ENCODE measurements at places on chromosomes 1 and 21.

DNA sequence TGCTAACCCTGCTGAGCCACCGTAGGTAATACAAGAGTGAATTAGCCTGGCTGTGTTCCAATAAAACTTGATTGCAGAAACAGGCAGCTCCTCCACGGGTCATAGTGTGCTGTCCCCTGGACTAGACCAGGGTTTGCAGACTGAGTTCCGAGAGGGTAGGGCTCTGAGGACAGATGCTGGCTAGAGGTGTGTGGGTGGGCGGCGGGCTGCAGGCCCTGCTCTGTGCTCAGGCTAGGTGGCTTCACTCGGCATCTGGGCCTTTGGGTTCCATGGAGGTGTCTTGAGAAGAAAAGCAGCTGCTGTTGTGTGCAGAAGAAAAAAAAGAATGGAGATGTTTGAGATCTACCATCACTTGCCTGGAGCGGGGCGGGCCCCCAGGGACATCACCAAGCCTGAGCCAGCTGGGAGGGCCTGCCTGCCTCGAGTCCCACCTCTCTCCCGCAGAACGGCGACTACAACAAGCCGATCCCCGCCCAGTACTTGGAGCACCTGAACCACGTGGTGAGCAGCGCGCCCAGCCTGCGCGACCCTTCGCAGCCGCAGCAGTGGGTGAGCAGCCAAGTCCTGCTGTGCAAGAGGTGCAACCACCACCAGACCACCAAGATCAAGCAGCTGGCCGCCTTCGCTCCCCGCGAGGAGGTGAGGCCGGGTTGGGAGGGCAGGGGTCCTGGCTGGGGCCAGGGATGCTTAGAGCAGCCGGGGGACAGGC is 7.9 kb downstream of the TMEM201 start:
- DNase-seq = no peak

DNA sequence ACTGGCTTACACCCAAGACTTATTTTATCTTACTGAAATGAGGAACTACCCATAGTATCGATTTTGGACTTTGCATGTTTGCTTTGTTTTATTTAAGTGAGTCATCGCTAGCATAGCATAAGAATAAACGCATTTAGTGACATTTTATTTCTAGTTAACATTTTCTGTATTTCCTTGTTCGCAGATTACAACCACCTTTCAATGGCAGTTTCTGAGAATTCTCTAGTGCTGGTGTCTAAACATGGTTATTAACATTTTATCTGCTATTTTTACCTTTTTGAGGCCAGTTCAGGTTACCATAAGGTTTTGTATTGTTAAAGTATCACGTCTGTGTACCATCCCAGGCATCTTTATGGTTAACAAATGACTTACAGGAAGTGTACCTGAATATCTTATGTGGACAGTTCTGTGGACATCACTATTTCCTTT is 24.5 kb downstream of the EEIG2 start:
- DNase-seq = no peak

DNA sequence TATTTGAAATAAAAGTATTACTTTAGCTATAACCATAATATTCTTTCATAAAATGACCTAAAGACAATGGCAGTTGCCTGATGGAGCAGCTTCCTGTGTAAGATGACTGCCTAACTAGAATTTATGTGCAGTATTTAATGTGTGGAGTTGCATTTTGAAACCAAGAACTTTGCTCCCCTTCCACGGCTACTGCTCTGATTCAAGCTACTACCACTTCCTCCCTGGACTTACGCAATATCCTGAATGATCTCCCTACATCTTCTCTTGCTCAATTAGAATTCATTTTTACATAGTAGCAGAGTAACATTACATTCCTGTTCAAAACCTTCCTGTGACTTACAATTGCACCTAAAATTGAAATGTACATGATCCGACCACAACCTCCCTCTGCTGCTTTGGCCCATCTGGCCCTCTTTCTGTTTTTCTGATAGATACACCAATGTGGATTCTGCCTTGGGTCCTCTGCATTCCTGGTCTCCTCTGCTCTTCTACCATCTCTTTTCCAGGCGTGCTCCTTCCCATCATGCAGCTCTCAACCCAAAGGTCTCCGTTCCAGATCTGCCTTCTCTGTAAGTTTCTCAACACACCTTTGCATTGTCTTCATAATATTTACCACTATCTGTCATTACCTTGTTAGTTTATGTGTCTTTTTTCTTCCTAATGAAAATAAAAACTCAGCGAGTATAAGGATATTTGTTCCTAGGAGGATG is 47.4 kb upstream of the USP25 start:
- DNase-seq = no peak

GRCh38 chr1:184050636-184051035 is 894 bp upstream of the TSEN15 start:
- no peak for DNase-seq

GRCh38 chr21:42532466-42533181 is 19.0 kb downstream of the SLC37A1 start:
- DNase-seq = peak; percentile 87

DNA sequence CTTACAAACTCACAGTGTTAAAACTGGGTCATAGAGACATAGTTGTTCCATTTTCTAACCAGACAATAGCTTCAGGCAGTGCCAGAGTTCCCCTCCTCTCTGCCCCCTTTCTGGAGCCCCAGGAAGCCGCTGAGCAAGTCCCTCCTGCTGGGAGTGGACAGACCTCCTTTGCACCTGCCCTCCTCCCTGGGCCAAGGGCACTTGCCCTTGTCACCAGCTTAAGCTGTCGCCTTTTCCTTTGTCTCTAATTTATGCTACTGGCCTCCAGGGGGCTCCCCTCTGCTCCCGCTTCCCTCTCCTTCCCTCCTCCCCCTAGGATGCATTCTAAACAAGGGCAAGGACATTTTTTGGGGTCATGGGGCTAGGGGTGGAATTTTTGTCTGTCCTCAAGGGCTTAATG is 182.4 kb downstream of the MIS18A start:
- peak; percentile 11 for DNase-seq

DNA sequence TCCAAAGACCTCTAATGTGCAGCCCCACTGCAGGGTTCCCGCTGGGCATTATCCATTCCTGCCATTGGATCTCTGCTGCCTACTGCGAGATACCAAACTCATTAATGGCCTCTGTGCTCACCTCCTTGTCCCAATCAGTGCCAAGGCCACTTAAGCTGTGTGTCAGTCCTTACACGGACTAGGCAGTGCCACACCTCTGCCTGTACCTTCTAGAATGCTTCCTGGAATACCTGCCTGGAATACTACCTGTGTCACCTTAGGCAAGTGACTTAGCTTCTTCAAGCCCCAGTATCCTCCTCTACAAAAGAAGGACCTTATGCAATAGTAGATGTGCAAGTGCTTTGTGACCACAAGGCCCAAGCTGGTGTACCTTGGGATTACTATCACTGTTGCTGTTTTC is 100.1 kb downstream of the FOXD2 start:
- no peak for DNase-seq

DNA sequence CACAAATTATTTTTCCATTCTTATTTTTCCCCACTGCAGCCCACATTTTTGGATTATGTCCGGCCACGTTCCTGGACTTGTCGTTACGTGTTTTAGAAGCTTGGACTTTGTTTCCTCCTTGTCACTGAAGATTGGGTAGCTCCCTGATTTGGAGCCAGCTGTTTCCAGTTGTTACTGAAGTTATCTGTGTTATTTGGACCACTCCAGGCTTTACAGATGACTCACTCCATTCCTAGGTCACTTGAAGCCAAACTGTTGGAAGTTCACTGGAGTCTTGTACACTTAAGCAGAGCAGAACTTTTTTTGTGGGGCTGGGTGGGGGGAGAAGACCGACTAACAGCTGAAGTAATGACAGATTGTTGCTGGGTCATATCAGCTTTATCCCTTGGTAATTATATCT is 12.2 kb upstream of the AXDND1 start:
- DNase-seq = no peak

GRCh38 chr1:187999973-188000372 is 1171.2 kb downstream of the PLA2G4A start:
- DNase-seq = no peak

GRCh38 chr1:197481101-197481500 is 213.0 kb downstream of the CRB1 start:
- DNase-seq = peak; percentile 65

GRCh38 chr1:168972225-168972624 is 134.3 kb upstream of the ATP1B1 start:
- DNase-seq = no peak

GRCh38 chr21:39150877-39151276 is 32.4 kb downstream of the PSMG1 start:
- no peak for DNase-seq

GRCh38 chr1:212452323-212453155 is 19.8 kb downstream of the NENF start:
- DNase-seq = no peak

DNA sequence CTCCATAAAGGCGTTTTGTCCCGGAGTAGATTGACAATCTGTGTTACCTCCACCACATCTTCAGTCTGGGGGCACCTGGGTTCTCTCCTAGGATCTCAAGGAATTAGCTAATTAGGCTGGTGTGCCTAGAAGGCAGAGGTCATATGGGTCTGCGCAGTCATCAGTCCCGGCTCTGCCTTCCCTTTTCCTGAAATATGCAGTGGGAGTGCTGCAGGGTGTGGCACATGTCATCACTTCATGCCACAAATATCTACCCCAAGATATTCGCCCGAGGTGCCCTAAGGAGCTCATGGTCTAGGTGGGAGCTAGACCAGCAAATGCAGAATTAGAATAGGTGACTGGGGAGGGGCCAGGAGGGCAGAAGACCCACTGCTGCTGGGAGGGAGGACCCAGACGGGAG is 42.9 kb downstream of the ACTL8 start:
- no peak for DNase-seq

GRCh38 chr1:245248231-245248731 is 93.5 kb downstream of the KIF26B start:
- no peak for DNase-seq

- peak; percentile 24 for DNase-seq
These were observed 19.1 kb downstream of the OLFML3 start for GRCh38 chr1:113998361-113998760.

DNA sequence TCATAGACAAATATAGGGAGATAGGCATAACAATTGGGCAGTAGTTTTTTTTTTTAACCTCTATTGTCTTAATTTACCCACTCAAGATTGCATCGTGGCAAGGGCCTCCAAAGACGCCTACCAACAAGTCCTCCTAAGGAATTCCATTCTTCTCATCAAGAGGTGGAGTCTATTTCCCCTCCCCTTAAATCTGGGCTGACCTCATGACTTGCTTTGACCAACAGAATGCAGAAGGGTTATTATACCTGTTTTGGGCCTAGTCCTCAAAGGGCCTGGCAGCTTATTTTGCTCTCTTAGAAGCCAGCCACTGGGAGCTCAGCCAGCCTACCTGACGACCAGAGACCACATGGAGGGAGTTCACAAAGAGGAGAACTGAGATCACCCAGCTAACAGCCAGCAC is 92.3 kb downstream of the COQ8A start:
- DNase-seq = no peak

- DNase-seq = no peak
These were observed 78.7 kb upstream of the KCNJ15 start for GRCh38 chr21:38177919-38178652.

DNA sequence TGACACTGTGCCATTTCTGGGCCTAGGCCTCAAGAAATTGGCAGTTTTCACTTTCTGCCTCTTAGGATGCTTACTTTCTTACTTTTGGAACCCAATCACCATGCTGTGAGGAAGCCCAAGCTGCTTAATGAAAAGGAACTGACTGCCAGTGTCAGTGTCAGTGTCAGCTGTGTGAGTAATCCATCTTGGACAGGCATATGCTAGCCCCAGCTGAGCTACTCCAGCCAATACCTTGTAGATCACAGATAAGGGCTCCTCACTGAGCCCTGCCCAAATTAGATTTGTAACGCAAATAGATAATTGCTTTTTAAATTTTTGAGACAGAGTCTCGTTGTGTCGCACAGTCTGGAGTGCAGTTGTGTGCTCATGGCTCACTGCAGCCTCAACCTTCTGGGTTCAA is 59.6 kb downstream of the SELENOF start:
- DNase-seq = no peak

GRCh38 chr21:37642493-37642892 is 273.8 kb downstream of the KCNJ6 start:
- DNase-seq = peak; percentile 33

DNA sequence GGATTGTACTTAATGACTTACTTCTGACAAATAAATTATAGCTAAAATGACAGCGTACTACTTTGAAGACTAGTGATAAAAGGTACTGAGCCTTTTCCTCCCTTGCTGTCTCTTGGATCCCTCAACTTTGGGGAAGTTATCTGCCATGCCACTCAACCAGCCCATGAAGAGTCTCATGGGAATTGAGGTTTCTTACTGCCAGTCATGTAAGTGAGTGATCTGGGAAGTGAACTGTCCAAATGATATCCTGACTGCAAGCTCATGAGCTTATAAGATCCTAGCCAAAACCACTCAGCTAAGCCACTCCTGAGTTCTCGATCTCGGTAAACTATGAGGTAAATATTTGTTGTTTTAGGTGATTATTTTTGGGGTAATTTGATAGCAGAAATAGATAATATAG is 247.8 kb downstream of the NCAM2 start:
- no peak for DNase-seq

GRCh38 chr1:182596934-182597333 is 7.3 kb downstream of the RGS16 start:
- no peak for DNase-seq

- DNase-seq = no peak
These were observed 184.5 kb downstream of the DHRS3 start for GRCh38 chr1:12433323-12434053.

Measured in SHP77 (cell line).